ENCODE measurements at places on chromosomes 7 and 10.
A peak's percentile ranks its signal among the peaks of the same experiment; 100 is the strongest.

DNA sequence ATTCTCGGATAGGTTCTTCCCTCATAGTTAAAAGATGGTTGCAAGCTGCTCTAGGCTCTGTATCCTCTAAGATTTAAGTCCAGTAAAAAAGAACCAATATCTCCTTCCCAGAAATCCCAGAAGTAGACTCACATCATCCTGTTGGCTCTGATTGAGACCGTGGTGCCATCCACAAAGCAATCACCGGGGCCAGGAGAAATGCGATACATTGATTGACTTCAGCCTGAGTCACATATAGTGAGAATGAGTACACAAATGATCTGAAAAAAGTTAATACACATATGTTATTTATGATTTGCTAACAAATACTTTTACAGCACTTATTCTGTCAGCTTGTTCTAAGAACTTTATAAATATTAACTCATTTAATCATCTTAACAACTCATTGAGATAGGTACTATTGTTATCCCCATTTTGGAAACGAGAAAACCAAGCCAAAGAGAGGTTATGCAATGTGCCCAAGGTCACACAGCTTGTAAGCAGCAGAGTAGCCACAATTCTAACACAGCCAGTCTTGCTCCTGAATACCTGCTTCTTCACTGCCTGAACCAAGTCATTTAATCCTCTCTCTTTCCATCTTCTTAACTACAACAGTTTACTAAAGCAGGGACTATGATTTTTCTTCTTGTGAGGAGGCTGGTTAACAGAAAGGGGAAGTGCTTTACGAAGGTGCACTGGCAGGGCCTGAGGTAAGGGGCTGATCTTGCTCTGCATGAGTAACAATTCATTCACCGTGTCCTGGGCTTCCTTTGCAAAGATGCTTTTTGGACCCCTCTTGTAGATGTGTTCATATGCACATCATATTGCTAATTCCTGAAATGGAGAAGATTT is 177.0 kb downstream of the REEP3 start:
- DNase-seq = peak; percentile 66

DNA sequence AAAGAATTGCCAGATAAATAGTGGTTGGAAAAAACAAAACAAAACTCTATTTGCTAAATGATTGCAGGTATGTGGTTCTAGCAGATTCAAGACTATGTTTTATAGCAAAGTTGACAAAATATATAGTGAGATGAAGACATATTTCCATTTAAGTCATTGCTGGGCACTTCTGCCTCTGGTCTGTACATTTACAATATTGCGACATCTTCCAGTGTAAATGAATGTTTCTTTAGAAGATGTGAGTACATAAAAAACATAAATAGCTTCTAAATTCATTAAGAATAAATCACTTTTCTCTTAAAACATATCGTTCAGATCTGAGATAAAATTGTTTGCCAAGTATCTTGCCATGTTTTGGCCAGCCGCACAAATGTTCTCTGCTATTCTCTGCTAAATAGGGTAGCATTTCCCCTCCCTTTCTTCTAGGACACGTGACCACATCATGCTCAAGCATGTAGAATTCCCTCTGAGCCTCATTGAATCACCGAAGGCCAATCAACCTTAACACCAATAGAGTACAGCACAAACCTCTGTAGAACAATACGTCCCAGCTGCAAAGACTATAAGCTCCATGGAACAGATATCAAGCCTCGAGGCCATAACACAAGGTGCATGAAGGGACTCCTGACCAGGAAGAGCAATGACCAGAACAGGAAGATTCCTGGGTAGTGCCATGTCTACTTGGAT is 1173.3 kb downstream of the GATA3 start:
- DNase-seq = no peak

DNA sequence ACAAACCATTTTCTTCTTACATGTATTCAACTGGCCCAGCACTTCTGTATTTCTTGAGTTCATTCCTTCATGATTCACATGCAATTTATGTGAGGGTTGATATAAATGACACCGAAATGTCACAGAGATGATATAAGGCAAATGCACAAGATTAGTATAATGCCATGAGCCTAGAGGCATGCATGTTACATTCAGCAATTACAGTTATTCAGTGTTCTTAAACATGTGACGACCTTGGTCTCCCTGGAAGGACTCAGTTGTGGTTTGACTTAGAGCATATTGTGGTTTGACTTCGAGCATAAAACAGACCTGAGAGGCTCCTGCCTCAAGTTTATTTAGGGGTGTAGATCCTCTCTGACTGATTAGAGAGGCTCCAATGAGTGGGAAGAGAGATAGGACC is 752.1 kb upstream of the POM121L12 start:
- DNase-seq = no peak

DNA sequence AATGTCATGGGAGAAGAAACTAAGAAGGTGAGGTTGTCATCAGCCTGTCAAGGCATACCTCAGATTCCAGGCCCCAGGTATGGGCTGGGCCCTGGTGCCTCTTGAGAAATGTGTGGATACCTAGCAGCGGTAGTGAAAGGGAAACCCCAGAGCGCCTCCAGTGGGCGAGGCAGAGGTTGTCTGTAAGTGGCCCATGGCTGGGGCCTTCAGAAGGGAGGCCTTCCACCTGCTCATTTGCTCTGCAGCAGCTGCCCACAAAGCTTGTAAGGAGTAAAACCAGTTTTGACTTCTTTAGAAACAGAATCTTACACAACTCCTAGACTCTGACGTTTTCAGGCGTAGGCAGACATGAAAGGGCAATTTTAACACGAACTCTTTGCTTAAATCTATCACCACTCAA is 509.9 kb downstream of the PARD3 start:
- no peak for DNase-seq

DNA sequence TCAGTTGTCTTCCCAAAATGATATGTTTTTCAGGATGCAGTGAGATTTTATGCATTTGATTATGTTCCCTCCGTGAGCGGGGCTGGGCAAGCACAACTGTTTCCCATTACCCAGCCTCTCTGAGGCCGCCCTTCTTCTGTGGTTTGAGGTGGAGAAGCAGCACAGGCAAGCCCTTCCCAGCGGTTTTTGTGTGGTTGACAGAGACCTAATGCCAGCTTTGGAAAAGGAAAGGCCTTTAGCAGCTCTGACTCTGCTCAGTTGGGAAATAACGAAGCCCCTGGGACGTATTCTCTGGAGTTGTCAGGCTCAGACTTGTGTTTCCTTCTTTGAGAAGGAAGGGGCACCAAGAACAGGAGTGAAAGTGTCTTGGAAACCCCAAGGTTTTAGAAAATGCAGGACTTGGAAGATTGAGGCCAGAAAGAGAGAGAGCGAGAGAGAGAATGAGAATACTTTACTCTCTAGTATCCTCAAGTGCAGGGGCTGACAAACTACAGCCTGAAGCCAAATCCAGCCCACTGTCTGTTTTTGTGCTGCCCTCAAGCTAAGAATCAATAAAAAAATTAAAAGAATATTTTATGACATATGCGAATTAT is 20.6 kb upstream of the PDCD4 start:
- peak; percentile 73 for DNase-seq

DNA sequence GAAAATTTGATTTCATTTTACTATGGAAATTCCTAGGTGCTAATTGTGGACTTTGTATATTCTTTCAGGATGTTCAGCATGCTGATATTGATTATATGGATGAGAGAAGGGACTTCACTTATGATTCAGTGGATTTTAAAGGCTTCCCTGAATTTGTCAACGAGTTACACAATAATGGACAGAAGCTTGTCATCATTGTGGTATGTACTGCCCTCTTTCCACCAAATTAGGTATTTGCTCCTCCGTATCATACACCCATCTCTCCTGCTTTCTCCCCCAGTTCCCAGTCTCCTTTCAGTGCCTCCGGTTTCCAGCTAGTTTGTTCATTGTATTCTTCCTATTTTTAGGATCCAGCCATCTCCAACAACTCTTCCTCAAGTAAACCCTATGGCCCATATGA is 34.6 kb downstream of the MGAM start:
- peak; percentile 48 for DNase-seq

DNA sequence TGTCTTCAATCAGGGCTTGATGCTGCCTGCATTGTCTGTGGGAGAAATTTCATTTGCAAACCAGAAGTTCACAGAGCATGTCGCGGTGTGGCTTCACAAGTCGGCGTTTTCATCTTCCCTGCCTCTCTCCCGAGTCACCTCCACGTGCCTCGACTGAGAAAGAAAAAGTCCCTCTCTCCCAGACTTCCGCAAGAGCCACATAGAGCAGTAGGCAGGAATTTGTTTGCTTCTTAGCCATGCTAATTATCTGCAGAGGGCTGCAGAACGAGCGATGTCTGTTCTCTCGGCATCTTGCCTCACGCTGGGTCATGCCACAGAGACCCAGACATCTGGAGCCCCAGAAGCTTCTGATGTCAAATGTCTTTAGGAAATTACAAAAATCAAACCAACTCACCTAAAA is 272.2 kb downstream of the TCF7L2 start:
- DNase-seq = no peak

DNA sequence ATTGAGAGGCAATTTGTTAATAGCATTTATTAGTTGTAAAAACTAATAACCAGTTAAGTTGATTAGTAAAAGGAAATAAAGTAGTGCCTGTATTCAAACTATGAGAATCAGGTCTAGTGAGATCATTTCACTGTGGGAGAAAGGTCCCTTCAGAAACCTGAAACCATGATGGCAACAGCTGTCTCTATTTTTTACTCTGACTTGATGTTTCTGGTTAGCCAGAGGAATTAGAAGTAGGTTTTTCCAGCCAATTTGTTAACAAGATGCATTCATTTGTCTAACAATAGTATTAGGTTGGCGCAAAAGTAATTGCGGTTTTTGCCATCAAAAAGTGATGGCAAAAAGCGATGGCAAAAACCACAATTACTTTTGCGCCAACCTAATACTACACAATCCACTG is 272.2 kb upstream of the YAE1 start:
- no peak for DNase-seq

DNA sequence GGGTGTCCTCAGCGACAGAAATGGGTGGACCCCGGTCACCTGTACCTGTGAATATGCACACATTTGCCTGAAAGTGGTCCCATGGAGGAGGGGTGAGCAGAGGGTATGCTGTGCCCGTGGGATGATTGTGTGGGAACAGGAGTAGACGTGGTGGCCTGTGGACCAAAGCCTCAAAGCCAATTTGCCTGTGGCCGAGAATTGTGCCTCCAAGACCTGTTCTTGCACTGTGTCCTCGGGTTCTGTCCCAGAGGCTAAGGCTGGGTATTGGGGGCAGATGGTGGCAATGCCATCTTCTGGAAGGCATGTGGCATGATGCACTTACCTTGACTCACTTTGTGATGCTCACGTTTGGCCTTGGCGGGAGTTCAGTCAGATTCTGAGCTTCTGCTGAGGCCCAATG is 351.0 kb downstream of the TCERG1L start:
- DNase-seq = no peak

- DNase-seq = no peak
These were observed 85.0 kb downstream of the PRKCQ start for GRCh38 chr10:6494936-6495592.

DNA sequence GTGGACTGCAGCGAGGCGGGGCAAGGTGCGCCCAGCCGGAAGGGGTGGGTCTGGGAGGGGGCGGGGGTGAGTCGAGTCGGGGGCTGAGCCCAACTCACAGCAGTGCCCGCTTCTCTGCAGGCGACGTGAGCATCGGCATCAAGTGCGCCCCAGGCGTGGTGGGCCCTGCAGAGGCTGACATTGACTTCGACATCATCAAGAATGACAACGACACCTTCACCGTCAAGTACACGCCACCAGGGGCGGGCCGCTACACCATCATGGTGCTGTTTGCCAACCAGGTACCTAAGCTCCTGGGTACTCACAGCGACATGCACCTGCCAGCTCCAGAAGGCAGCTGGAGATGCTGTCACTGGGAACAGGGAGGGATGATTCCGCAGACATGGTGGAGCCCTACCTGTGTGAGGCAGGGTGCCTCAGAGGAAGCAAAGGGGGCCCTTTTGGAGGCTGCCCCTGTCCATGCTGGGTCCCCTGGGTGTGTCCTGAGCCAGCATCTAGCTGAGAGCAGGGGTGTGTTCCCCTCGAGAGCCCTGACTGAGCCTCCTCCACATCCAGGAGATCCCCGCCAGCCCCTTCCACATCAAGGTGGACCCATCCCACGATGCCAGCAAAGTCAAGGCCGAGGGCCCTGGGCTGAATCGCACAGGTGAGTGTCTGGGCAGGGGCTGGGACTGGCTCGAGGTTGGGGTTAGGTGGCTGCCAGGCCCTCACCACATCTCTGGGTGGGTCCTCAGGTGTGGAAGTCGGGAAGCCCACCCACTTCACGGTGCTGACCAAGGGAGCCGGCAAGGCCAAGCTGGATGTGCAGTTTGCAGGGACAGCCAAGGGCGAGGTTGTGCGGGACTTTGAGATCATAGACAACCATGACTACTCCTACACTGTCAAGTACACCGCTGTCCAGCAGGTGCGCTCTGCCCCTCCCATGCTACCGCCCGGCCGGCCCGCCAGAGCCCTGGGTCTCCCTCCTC is 12.8 kb downstream of the FLNC start:
- no peak for DNase-seq

DNA sequence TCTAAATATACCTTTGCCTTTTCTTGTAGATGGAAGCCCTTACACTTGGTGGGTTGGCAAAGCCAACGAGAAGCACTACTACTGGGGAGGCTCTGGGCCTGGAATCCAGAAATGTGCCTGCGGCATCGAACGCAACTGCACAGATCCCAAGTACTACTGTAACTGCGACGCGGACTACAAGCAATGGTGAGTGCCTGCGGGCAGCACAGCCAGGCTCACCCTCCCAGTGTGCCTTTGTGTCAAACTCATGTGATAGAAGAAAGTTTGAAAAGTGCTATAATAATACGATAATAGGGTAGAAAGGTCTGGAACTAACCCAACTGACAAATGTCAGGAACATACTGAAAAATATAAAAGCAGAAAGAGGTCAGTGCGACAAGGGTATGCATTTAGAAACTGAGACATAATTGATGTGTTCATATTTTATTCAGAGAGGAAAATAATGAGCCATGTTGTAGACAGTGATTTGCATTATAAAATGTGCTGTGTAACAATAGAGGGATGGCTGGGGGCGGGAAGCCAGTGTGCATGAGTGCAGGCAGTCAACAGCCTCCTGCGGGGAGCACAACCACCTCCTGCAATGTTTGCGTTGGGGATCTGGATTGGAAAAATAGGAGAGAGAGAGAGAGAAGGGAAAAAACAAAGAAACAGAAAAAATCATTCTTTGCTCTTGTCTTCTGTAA is 686.9 kb upstream of the C7orf33 start:
- DNase-seq = no peak

GRCh38 chr10:112801748-112802147 is 148.3 kb upstream of the TCF7L2 start:
- no peak for DNase-seq

GRCh38 chr7:134730411-134730829 is 49.0 kb upstream of the CALD1 start:
- peak; percentile 50 for DNase-seq

Measured in fibroblast of mammary gland (primary cell).